ENCODE measurements at places on chromosomes 13 and 19. TPM values are rescaled to one million over a fixed set of nuclear protein-coding genes. Genes with fewer than 3 reads are reported as not detected.

Gene PABPC3
- total RNA-seq, result 0.08 TPM

- no peak for DNase-seq
Measured at GRCh38 chr13:105825071-105825470, 710.4 kb downstream of the EFNB2 start.

- DNase-seq, result peak; percentile 93
Measured at GRCh38 chr19:10580979-10581631, 6.0 kb downstream of the AP1M2 start.

DNA sequence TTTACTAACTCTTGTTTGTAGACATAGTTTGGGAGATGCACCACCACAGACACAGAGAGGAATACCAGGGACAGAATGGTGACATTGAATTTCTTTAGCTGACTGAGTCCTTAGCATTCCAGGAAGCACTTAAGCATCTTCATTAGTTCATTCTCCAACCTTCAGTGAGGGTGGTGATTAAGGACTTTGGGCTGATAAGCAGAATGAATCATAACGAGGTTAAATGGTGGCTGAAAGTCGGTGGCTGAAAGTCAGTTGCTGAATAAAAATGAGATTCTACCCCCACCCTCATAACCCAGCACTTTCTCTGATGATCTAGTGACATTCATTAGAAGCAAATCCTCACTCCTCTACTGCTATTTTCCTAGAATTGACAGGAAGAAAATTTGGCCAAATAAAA lies 10.6 kb downstream of the PCDH8 start:
- DNase-seq, result no peak

Gene ZNF724
- 1.3 TPM for total RNA-seq

GRCh38 chr13:86464193-86464592 lies 665.0 kb upstream of the SLITRK6 start:
- no peak for DNase-seq

DNA sequence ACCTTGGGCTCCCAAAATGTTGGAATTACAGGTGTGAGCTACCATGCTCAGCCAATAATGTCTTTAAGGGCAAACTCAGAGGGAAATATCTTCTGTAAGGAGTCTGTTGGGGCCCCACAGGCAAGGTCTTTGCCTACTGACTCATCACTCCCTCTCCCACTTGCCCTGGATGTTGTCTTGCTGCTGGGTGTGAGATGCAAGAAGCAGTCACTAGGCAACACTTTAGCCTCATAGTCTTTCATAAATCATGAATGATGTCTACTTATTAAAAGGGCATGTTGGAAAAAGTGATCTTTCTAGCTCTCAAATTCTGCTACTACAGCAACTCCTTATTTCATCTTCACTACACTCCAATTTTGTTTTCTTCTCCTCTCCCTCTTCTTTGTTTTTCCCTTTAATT lies 34.6 kb upstream of the SLC10A2 start:
- no peak for DNase-seq

Gene CAPN12
- not detected for total RNA-seq

DNA sequence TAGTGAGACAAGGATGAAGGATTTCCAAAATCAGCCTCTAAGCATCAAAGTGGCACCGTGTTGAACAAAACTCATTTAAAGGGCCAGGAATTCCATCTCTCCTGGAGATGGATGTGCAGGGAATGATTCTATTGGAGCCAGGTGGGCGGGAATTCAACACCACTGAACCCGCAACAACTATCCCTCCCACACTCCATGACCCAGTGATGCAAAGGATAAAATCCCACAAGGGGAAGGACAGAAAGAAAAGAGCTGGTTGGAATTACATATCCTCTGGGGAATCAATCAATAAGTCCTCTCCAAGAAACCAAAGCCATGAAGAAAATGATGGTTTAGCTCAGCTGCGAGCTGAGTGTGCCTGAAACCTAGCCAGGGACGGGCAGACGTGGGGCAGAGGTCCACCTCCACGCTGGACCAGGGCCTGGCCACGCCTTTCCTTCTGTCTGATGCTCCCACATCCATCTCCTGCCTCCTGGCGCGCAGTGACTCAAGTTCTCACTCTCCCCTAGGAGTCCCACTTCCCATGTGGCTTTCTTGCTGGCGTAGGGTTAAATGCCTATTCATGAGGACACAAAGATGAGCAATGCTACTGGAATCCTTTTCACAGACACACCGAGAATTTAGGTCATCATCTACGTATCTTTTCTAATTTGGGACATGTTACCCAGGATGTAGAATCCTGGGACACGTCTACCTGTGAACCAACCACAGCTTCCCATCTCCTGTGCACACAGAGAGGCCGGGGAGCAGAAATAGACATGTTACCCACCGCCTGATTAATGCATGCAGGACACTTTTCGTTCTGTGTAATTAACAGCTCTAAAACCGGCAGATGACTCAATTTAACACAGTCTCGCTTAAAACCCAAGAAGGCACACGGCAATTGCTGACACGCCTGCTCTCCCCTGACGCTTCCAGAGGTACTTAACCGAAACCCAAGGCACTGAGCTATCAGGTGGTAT lies 48.6 kb downstream of the PEPD start:
- DNase-seq, result no peak

GRCh38 chr19:2716275-2716650 lies 4.9 kb downstream of the DIRAS1 start:
- no peak for DNase-seq

Gene FUT2
- not detected for total RNA-seq

Gene WDFY2
- 4.0 TPM for total RNA-seq

Gene KLK4
- not detected for total RNA-seq

GRCh38 chr13:72168126-72168855 lies 301.3 kb upstream of the DACH1 start:
- no peak for DNase-seq

DNA sequence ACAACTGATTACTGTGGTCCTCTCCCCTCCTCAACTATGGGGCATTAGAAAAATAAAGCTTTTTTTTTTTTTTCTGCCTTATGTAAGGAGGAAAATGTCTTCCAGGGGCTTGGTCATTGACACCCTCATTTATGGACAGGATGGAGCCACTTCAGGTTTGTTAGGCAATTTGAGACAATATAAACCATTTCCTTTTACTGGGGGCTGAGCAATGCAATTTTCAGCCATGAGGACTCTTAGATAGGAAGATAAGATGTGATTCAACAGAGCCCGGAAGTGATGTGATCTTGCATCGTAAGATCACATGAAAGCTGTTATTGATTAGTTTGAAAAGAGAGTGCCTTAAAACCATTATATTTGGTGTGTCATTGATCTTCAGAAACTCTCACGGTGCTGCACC lies 210.8 kb downstream of the OXGR1 start:
- no peak for DNase-seq

Gene KASH5
- not detected for total RNA-seq

Gene PCDH8
- not detected for total RNA-seq

DNA sequence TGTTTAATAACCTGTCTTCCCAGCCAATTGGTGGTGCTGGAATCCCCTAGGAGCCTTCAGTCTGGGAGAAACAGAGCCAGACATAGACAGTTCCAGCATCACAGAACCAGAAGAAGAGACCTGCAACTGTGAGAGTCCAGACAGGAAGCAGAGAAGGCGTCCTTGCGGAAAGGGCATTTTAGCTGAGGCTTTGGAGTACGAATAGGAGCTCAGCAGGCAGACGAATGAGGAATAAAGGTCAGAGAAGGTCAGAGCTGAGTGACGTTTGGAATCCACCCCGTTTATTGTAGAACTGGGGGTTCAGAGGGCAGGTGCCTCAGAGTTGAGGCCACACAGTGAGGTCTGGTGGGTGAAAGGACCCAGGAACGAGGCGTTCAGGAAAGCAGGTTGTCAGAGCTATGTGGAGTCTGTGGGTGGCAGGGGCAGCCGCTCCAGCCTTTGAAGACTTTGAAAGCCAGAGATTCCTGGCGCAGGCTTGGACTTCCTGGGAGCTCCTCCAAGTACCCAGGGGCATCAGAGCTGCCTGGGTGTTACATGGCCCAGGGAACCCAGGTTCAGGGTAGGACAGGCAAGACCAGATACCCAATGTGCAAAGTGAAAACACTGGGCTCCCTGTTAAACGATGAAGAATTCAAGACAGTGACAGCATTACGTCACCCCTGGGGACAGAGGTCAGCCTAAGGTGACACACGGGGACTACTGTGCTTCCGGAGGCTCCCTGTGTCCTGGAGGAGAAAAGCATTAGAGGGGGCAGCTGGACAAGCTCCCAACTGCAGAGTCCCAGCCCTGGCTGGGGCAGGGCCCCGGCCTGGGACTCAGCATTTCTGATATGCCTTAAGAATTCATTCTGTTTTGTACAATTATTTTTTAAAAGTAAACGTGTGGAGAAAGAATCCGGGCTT lies 5.5 kb downstream of the ARRDC2 start:
- no peak for DNase-seq

Gene CTU1
- total RNA-seq, result 4.9 TPM

All from Right ventricle myocardium superior (tissue), 1 donor.